ENCODE measurements at places on chromosomes 3 and 15.

DNA sequence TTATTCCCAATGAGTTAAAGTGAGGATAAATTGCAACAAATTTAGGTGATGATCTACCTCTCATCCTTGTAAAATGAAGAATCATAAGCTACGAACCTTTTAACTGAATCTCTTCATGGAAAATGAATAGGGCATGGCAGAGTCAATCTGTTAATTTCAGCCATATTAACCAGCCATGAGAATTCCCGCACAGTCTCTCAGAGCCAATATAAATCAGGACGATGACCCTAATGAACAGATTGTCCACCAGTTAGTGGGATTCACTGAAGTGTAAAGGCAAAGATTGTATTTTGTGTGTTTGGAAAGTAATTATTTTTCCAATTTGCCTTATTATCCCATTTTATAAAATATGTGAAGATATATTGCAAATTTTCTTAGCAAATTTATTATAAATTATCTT, 183.8 kb downstream of the CADM2 start:
- DNase-seq: no peak

DNA sequence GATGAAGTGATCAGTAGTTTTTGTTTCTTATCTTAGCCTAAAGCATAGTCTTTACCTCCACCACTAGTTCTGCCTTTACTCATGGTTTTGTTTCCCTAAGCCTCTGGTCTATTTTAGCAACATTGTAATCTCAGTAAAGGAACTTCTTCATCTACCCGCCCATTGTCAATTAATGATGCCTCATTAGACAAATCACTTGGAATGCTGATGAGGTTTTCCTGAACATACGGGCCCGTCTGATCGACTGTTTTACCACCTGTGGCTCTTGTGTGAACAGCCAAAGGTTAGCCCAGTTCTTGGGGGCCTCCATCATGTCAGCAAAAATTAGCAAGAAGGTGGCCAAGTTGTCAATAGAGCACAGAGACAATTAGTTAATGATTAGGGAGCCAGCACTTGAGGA, 470.1 kb upstream of the ARRDC4 start:
- no peak for DNase-seq

DNA sequence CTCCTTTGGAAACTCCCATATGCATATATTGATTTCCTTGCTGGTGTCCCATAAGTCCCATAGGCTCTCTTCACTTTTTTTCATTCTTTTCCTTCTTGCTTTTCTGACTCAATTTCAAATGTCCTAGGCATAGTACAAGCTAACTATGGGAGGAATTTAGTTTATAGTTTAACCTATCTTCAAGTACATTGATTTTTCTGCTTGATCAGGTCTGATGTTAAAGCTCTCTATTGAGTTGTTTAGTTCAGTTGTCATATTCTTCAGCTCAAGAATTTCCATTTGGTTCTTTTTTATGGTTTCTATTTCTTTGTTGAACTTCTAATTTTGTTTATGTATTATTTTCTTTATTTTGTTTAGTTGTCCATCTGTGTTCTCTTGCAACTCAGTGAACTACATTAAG, 121.3 kb upstream of the MNS1 start:
- no peak for DNase-seq

DNA sequence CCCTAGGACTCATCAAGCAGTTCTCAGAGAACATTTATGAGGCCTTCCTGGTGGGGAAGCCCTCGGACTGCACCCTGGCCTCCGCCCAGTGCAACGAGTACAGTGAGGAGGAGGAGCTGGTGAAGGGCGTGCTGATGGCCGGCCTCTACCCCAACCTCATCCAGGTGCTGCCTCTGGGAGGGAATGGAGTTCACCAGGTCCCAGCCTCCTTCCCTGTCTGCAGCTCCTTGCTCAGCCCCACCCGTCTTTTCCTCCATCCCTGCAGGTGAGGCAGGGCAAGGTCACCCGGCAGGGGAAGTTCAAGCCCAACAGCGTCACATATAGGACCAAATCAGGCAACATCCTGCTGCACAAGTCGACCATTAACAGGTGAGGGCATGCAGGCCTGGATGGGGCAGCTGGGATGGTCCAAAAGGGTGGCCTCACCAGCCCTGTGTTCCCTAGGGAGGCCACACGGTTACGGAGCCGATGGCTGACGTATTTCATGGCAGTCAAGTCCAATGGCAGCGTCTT, 46.3 kb downstream of the DHX30 start:
- no peak for DNase-seq

GRCh38 chr15:90812171-90812957, 56.0 kb upstream of the FURIN start:
- no peak for DNase-seq

DNA sequence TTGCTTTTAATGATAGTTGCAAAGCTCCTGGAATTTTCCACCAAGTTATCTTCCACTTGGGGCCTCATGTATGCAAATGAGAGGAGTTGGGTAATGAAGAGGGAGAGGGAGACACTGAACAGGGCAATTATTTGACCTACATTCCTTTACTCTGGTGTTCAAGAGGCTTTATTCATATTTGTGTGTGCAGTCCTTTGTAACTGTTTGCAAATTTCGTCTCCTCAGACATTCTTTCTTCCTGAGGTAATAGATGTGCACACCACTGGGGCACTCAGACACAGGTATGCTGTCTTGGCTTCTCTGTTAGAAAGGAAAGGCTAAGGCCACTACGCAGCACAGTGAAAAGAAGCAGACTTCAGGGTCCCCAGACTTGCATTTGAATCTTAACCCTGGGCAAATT, 189.7 kb upstream of the IL12A start:
- no peak for DNase-seq

DNA sequence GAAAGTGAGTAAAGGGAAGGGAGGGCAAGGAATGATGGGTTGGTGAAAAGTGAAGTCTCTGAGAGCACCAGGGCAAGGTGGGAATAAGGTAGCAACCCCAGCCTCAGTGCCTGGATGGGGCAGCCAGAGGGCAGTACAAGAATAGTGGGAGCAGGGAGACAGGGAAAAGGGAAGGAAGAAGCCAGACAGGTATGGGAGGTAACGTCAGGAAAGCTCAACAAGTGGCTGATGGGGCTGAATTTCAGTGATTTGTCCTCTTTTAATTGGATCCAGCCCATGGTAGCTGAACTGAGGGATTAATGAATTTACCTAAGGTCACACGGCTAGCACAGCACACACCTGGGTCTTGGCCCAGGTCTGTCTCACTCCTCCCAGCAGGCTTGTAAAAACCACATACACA, 12.6 kb downstream of the RORA start:
- DNase-seq: no peak

GRCh38 chr15:88038261-88038660, 218.3 kb downstream of the NTRK3 start:
- no peak for DNase-seq
